ENCODE measurements at places on chromosomes 3 and 15.

GRCh38 chr15:40335938-40336743 is 4.6 kb downstream of the CCDC9B start:
- no peak for DNase-seq

DNA sequence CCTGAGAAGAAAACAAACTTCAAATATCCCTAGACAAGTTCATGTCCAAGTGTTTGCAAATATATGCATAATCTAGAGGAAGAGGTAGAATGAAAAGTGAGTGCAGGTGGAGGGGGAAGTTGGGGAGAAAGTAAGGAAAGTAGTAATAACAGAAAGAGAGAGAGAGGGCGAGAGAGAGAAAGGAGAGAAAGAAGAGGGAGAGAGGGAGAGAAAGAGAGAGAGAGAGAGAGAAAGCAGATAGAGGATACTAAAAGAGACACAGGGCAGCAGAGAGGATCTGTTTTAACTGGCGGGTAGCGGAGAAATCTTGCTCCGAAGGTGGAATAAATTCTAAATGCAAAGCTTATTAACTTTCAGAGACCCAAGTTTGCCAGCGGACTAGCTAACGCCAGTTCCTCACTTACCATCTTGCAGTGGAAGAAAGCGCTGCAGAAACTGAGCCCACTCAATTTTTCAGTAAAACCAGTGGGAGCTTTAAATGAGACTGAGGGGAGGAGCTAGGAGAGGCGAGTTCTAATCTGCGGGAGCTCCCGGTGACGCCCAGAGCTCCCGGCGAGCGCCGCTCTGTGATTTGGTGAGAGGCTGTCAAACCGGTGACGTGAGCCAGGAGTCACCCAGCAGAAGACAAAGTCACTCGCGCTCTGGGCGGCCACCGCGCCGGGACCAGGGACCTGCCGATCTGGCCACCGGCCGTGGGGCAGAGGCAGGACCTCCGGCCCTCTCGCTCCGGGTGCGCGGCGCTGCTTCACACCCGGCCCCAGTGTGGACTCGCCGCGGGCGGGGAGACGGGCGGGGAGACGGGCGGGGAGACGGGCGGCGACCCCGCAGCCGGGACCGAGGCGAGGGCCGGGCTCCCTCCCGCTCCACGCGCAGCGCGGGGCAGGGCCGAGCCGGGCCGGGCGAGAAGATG is at the start of gene GMNC:
Gene GMNC, minus strand, starts transcription at position 486 of the 910 bp plus-strand sequence. Its CDS starts 79 bp downstream, at position 407.
- DNase-seq, result peak; percentile 88

DNA sequence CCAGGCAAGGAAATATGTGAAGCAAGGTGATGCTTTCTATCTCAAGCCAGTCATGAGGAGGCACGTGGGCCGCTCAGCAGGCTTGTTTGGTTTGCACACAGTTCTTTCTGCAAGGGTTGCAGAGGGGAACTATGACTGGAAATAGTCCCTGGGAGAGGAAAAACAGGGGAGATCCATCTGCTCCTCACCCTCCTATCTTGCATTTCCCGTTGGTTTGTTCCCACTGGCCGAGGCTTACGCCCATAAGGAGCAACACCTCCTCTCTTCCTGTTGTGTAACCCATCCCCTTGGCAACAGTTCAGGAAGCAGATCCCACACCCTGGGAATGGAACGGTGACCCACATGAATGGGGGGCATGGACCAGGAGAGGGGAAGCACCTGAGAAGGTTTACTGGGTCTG is 72.1 kb upstream of the MAGI1 start:
- no peak for DNase-seq

GRCh38 chr15:75200765-75201615 is 692 bp upstream of the C15orf39 start:
- DNase-seq, result no peak

- no peak for DNase-seq
Measured at GRCh38 chr3:130517602-130518001, 625 bp downstream of the COL6A6 start.
